GM12878 (cell line): ENCODE measurements at places on chromosomes 4 and X. TPM values are rescaled to one million over a fixed set of nuclear protein-coding genes. Genes with fewer than 3 reads are reported as not detected.

DNA sequence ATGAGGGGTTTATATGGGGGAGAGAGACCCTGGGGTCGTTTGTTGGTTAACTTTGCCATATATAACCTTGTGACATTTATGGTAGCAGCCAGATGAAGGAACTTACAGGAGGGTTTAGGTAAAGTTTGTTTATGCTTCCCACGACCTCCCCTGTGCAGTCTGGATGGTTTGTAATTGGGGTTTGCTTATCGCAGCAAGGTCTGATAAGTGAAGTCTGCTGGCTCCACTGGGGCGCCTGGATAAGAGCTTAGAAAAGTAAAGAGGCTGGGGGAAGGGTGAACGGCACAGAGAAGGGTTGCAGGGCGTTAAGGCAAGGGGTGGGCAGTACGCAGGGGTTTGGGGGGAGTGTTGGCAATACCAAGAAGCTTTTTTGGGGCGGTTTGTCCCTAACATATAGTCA lies 98.7 kb downstream of the KDM6A start:
- H3K4me1 ChIP-seq, result no peaks in the 10 kb centered on the region
- no peaks in the 10 kb centered on the region; the same call in 1 of the 2 replicates for H3K36me3 ChIP-seq
- no peak overlapping the region for H3K4me3 ChIP-seq
- H3K27me3 ChIP-seq, result no peaks in the 10 kb centered on the region

DNA sequence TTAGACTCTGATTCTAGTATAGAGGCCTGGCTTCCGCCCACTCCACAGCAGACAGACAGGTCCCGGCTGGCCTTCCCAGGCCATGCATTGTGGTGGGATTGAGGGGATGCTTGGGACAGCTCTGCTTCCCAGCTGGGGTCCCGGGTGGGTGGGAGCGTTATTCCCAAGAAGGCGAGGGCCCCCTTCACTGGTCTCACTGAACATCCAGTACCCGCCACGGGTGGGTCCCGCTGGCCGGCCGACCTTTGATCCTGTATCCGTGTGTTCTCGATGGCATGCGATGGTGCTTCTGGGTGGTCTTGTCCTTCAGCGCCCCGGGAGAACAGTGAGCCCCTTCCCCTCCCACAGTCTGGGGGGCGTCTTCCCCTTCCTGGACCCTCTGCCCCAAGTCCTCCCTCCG lies 231.4 kb downstream of the AFAP1 start:
- H3K27me3 ChIP-seq, result no peaks in the 10 kb centered on the region; the same call in none of the 2 replicates
- no peak overlapping the region for H3K4me3 ChIP-seq
- H3K27ac ChIP-seq, result no peak overlapping the region

AREG gene
- total RNA-seq, result not detected in 2 replicates

GRCh38 chr4:9923195-9923812 lies 98.0 kb downstream of the SLC2A9 start:
- H3K4me3 ChIP-seq, result no peak overlapping the region
- no peaks in the 10 kb centered on the region for H3K36me3 ChIP-seq
- no peaks in the 10 kb centered on the region for H3K27me3 ChIP-seq
- DNase-seq, result no peak

DNA sequence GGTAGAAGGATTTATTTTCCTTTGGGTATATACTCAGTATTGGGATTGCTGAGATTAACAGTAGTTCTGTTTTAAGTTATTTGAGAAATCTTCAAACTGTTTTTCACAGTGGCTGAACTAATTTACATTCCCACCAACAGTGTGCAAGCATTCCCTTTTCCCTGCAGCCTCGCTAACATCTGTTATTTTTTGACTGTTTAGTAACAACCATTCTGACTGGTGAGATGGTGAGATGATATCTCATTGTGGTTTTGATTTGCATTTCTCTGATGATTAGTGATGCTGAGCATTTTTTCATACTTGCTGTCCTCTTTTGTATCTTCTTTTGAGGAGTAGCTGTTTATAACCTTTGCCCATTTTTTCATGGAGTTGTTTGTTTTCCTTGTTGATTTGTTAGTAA lies 457.8 kb downstream of the TRAM1L1 start:
- no peaks in the 10 kb centered on the region for H3K4me1 ChIP-seq
- H3K4me3 ChIP-seq, result no peak overlapping the region
- H3K27ac ChIP-seq, result no peak overlapping the region
- H3K27me3 ChIP-seq, result no peaks in the 10 kb centered on the region

- no peaks in the 10 kb centered on the region for H3K36me3 ChIP-seq
- no peaks in the 10 kb centered on the region for H3K27me3 ChIP-seq
- no peak overlapping the region for H3K27ac ChIP-seq
- no peak for DNase-seq
- H3K4me3 ChIP-seq, result no peak overlapping the region
- H3K4me1 ChIP-seq, result no peaks in the 10 kb centered on the region
Observed at GRCh38 chr4:8838296-8838960, 33.2 kb downstream of the HMX1 start.

GRCh38 chrX:24643116-24643515 lies 4.0 kb downstream of the PCYT1B start:
- no peaks in the 10 kb centered on the region for H3K36me3 ChIP-seq
- H3K27ac ChIP-seq, result no peak overlapping the region
- no peaks in the 10 kb centered on the region; the same call in 1 of the 2 replicates for H3K4me1 ChIP-seq
- H3K27me3 ChIP-seq, result peaks cover 12% of the 10 kb centered on the region
- H3K4me3 ChIP-seq, result no peak overlapping the region

- peaks cover 6% of the 10 kb centered on the region; the same call in 1 of the 2 replicates for H3K4me1 ChIP-seq
- H3K27me3 ChIP-seq, result no peaks in the 10 kb centered on the region
- no peaks in the 10 kb centered on the region for H3K36me3 ChIP-seq
- no peak overlapping the region for H3K4me3 ChIP-seq
- no peak overlapping the region for H3K27ac ChIP-seq
Observed at GRCh38 chrX:109840585-109840984, 107.5 kb upstream of the ACSL4 start.

DNA sequence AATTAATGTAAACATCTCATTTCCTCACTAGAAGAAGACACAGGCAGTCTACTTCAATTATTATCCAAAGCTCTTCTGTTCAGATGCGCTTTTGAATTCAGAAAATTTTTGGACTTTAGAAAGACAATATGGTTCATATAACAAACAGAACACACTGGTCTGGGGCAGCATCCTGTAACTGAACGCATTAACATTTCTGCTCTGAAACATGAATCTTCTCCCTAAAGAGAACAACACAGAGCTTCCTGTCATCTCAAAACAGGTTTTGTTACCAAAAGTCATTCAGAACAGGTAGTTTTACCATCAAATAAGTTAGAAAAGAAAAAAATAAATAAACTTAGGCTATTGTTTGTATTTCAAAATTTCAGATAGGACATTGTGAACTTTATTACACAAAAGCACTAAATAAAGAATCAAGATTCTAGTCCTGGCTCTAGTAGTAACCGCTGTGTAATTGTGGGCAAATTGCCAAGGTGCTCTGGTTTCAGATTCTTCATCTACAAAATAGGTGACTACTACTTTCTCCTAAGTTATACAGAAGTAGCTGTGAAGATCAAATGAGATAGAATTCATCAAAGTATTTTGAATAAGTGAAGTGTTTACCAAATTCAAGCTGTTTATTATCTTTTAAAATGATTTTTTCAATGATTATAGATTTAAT lies 252.3 kb upstream of the RASGEF1B start:
- H3K4me3 ChIP-seq, result no peak overlapping the region
- no peak overlapping the region for H3K27ac ChIP-seq
- DNase-seq, result no peak
- no peaks in the 10 kb centered on the region for H3K4me1 ChIP-seq

FRAS1 gene
- total RNA-seq, result 0.66 and 0.97 TPM in 2 replicates

UGT2B10 gene
- not detected in 2 replicates for total RNA-seq

GRCh38 chr4:82559735-82560120 lies 2.1 kb downstream of the TMEM150C start:
- no peak overlapping the region for H3K27ac ChIP-seq
- H3K4me1 ChIP-seq, result no peaks in the 10 kb centered on the region
- H3K27me3 ChIP-seq, result peaks cover 1% of the 10 kb centered on the region; the same call in 1 of the 2 replicates
- DNase-seq, result no peak
- no peak overlapping the region for H3K4me3 ChIP-seq
- H3K36me3 ChIP-seq, result no peaks in the 10 kb centered on the region

GRCh38 chrX:150548684-150549083 lies 19.7 kb upstream of the MTM1 start:
- no peak overlapping the region for H3K27ac ChIP-seq
- H3K4me3 ChIP-seq, result no peak overlapping the region
- H3K27me3 ChIP-seq, result no peaks in the 10 kb centered on the region; the same call in 1 of the 2 replicates
- peaks cover 7% of the 10 kb centered on the region; the same call in 1 of the 2 replicates for H3K4me1 ChIP-seq
- no peak for DNase-seq
- H3K36me3 ChIP-seq, result no peaks in the 10 kb centered on the region

- DNase-seq, result no peak
- H3K27me3 ChIP-seq, result no peaks in the 10 kb centered on the region
- H3K4me3 ChIP-seq, result no peak overlapping the region
- no peak overlapping the region for H3K27ac ChIP-seq
Observed at GRCh38 chr4:113996599-113997177, 17.2 kb upstream of the ARSJ start.

PPEF2 gene
- not detected in 2 replicates for total RNA-seq

DNA sequence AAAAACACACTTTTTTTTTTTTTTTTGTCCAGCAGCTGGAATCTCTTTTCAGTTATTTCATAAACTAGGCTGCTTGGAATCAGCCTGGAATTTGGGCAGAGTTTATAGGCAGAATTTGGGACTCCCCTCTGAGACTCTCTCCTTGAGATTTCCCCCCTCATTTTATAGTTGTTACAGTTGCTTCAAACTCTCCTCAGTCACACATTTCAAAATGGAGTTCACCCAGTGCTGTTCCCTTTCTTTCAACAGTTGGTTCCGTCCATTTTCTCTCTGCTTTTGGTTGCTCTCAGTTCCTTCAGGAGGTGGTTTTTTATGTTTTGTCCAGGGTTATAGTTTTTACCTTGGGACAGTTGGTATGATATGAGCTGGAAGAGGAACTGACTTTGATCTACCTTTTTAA lies 27.5 kb downstream of the NSD2 start:
- peaks cover 22% of the 10 kb centered on the region for H3K36me3 ChIP-seq
- H3K27ac ChIP-seq, result no peak overlapping the region; the same call in 1 of the 2 replicates
- H3K4me1 ChIP-seq, result peaks cover 6% of the 10 kb centered on the region
- H3K27me3 ChIP-seq, result no peaks in the 10 kb centered on the region
- no peak for DNase-seq

PPBP gene
- not detected in 2 replicates for total RNA-seq

ETFDH gene
- total RNA-seq, result 12.4 and 16.3 TPM in 2 replicates

DNA sequence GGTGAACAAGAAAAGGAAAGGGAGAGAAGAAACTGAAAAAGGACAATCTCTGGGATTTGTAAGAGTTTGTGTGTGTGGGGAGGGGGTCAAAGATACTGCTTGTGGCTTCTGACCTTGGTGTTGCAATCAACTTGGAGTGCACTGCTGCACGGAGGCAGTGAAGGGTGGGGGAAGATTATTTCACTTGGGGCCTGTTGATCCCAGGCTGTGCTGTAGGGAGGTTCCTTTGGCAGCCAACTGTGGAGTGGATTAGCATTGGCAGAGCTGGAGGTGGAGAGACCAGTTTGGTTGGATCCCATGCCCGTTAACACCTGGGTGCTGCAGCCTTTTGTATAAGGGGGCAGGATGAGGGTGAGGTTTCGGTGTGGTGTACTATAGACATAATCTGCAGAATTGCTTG lies 38.2 kb downstream of the AFF1 start:
- H3K4me3 ChIP-seq, result no peak overlapping the region
- peak overlapping the region; percentile 15; the same call in 1 of the 2 replicates for H3K27ac ChIP-seq
- no peaks in the 10 kb centered on the region for H3K36me3 ChIP-seq
- peaks cover 20% of the 10 kb centered on the region for H3K4me1 ChIP-seq
- no peaks in the 10 kb centered on the region for H3K27me3 ChIP-seq

GRCh38 chr4:3017504-3017903 lies 54.1 kb downstream of the GRK4 start:
- no peaks in the 10 kb centered on the region for H3K27me3 ChIP-seq
- H3K4me3 ChIP-seq, result no peak overlapping the region
- no peak for DNase-seq

DNA sequence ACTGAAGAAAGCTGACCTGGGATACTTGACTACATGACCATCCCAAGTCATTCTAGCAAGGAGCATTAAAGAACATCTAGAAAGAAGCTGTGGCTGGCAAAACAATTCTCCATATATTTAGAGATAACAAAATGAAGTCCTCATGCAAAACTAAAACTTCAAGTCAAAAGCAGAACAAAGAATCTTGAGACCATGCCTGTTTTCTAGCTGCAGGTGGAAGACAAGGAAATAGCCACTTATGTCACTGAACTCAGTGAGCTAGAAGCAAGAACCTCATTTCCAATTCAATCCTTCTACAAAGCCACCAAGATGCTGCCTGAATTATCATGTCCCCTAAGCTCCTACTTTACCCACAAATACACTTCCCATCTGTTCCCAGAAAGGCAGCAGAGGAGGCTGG lies 13.8 kb downstream of the USP46 start:
- H3K27ac ChIP-seq, result peak overlapping the region; percentile 69
- peaks cover 46% of the 10 kb centered on the region for H3K4me1 ChIP-seq
- H3K36me3 ChIP-seq, result no peaks in the 10 kb centered on the region
- DNase-seq, result no peak

- no peaks in the 10 kb centered on the region for H3K4me1 ChIP-seq
- DNase-seq, result no peak
- H3K27me3 ChIP-seq, result no peaks in the 10 kb centered on the region
- no peaks in the 10 kb centered on the region for H3K36me3 ChIP-seq
- H3K27ac ChIP-seq, result no peak overlapping the region
Observed at GRCh38 chr4:41303372-41304118, 46.8 kb downstream of the UCHL1 start.

NRK gene
- total RNA-seq, result 0.08 and 0.15 TPM in 2 replicates

GRCh38 chr4:55132775-55133174 lies 7.4 kb upstream of the KDR start:
- H3K4me1 ChIP-seq, result no peaks in the 10 kb centered on the region
- H3K36me3 ChIP-seq, result no peaks in the 10 kb centered on the region
- no peak overlapping the region for H3K27ac ChIP-seq

- no peak for DNase-seq
- 0 out of 2 replicates have a peak within 1 kb of the TSS, but pooled peaks have one; percentile 22 for H3K4me3 ChIP-seq
- H3K36me3 ChIP-seq, result no peaks in the 10 kb centered on the region
- H3K4me1 ChIP-seq, result no peaks in the 10 kb centered on the region
- no peaks in the 10 kb centered on the region for H3K27me3 ChIP-seq
Observed at GRCh38 chrX:2928583-2929434, at the start of gene ARSD. Gene ARSD (minus strand): TSS chrX:2929339. CDS start chrX:2929275, 64 bp downstream.

DNA sequence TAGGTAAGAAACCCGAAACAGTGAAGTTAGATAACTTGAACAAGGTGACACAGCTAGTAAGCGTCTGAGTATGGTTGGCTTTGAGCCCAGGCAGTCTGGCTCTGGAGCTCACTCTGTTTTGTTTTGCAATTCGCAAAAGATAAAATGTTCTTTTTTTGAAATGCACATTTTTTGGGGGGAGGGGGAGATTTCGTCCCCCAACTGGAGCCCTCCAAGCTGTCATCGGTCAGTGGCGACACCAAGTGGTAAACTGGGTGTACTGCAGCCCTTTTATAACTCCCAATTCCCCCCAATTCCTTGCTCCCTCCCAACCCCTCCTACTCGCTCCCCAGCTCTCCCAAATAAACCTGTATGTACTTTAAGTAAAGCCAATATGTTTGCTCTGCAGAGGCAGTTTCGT lies 2.8 kb upstream of the CLCN5 start:
- no peak overlapping the region for H3K27ac ChIP-seq
- H3K4me1 ChIP-seq, result no peaks in the 10 kb centered on the region
- no peak for DNase-seq
- no peaks in the 10 kb centered on the region for H3K36me3 ChIP-seq
- H3K4me3 ChIP-seq, result no peak overlapping the region
- no peaks in the 10 kb centered on the region for H3K27me3 ChIP-seq

FAT4 gene
- 0.03 TPM in 1 of 2 replicates, not detected in the other for total RNA-seq

PLAC8 gene
- 238 and 239 TPM in 2 replicates for total RNA-seq

MAGEC1 gene
- total RNA-seq, result 0.05 TPM in 1 of 2 replicates, not detected in the other

CTAG1A gene
- not detected in 2 replicates for total RNA-seq

- DNase-seq, result no peak
- H3K4me3 ChIP-seq, result no peak overlapping the region
- H3K4me1 ChIP-seq, result peaks cover 8% of the 10 kb centered on the region
- no peak overlapping the region for H3K27ac ChIP-seq
- no peaks in the 10 kb centered on the region for H3K27me3 ChIP-seq
Observed at GRCh38 chr4:2332976-2333319, 71.0 kb upstream of the MXD4 start.
